Endothelial cell of umbilical vein (primary cell): ENCODE measurements at places on chromosomes 6 and 20. TPM values are rescaled to one million over a fixed set of nuclear protein-coding genes. Genes with fewer than 3 reads are reported as not detected.

GRCh38 chr6:121668259-121668658 is 232.8 kb downstream of the GJA1 start:
- peaks cover 14% of the 10 kb centered on the region for H3K4me1 ChIP-seq
- H3K27ac ChIP-seq: no peak overlapping the region
- no peaks in the 10 kb centered on the region for H3K36me3 ChIP-seq
- DNase-seq: no peak
- no peak overlapping the region for H3K4me3 ChIP-seq
- H3K27me3 ChIP-seq: no peaks in the 10 kb centered on the region

DNA sequence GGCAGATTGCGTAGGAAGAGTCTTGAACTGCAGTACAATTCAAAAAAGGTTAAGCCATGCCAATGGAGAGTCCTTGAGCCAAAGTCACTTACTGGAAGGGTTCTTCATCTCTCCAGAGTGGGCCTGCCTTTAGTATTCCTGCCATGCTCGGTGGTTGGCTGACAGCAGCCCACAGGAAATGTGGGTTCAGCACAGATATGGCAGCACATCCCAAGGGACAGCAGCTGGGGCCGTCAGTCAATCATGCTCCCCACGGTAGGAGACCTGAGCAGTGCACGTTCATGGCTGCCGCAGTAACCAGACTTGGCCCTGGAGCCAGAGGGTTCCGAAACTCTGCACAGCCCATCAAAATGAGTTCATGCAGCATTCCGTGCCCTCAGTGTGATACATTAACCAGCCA is 63.6 kb upstream of the SIRPA start:
- H3K4me1 ChIP-seq: peaks cover 9% of the 10 kb centered on the region
- no peak overlapping the region for H3K27ac ChIP-seq
- H3K36me3 ChIP-seq: no peaks in the 10 kb centered on the region
- H3K27me3 ChIP-seq: peaks cover 9% of the 10 kb centered on the region

DNA sequence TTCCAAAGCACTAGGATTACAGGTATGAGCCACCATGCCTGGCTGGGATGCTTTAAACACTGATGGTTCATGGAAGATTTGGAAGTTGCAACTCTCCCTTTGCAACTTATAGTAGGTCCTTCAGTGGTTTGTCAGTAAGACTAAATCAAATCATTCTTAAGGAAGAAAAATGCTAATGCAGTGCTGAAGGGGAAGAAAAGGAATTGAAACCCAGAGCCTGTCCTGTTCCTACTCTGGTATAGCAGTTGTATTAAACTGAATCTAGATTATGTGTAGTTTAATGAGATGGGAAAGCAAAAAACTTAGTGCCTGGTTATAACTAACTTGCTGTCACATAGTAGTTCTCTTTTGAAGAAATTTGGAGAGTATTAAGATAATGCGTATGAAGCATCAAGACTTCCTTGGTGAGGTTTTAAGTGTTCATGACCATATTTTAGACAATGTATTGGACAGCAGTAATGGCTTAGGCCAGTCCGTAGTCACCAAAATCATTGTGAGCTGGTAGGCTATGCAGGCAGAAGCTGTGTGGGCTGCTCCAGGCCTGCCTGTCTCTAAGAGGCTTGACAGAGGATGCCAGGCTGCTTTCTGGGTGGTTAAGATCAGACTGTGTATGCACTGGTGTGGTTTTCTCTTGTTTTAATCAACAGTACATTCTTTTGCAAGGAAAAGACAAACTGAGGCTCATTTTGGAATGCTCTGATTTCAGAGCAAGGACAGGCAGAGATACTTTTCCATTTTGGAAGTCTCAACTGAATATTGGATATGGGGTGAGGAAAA is 14.0 kb downstream of the PAQR8 start:
- H3K27me3 ChIP-seq: no peaks in the 10 kb centered on the region
- DNase-seq: no peak
- H3K27ac ChIP-seq: no peak overlapping the region
- no peaks in the 10 kb centered on the region for H3K36me3 ChIP-seq
- H3K4me1 ChIP-seq: no peaks in the 10 kb centered on the region

Gene SNX9
- polyA plus RNA-seq: 22.7 and 27.5 TPM in 2 replicates
